ACHN (cell line): ENCODE measurements at places on chromosomes 16 and 17.
A peak's percentile ranks its signal among the peaks of the same experiment; 100 is the strongest.

DNA sequence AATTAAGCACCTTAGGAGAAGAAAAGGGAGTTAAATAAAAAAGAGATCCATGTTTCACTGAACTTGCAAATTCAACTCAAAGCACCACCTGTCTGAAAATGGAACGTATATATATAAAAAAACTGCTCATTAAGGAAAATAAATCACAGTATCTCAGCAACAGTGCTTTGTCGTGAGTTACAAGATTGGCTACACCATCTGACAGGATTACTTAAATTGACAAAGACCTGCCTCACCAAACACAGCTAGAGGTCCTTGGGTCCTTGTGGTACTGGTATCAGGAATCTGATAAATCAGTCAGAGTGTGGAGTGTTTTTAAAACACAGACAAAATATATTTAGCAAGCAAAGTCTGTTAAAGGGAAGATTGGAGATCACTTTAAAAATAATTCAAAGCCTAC, 63.9 kb downstream of the KANSL1 start:
- DNase-seq, result no peak

DNA sequence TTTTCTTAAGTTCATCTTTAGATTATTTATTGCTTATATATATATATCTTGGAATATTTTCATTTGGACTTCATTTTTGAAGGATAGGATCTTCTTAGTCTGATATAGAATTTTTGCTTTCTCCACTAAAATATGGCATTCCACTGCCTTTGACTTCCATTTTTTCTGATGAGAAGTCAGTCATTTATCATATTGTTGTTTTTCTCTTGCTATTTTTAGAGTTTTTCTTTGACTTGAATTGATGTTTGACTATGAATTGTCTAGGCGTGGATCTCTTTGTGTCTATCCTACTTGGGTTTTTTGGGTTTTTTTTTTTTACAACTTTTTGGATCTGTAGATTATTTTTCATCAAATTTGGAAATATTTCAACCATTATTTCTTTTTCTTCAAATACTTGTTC, 67.7 kb downstream of the NLK start:
- no peak for DNase-seq

DNA sequence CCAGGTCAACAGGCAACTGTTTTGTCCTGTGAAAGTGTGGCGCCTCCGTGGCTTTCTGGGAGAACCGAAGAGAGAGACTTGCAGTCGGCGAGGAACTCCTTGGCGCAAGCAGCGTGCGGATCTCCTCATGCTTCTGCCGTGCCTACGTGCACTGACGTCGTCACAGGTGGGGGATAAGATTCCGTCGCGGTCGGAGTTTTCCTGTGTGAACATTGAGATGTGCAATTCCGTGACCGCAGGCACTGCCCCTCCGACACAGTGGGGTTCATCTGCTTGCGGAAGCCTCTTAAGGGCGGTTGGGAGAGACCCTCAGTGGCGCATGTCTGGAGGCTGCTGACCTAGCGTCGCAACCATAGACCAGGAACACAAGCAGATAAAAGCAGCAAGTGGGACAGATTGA, 212.3 kb upstream of the CHMP6 start:
- DNase-seq, result no peak

DNA sequence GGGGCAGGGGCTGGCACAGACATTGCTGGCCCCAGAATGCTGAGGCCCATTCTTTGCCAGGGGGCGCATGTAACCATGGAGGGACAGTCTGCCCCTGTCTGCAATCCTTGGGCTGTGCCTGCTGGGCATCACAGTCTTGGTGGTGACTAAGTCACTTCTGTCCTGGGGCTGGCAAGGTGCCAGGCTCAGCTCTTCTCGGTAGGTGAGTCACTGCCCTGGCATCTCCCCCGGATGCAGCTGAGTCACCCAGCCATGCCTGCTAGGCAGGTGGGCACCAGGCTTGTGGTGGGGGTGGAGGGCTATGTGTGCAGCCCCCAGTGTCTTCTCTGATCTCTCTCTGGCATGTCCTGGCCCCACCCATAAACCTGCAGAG, 5.6 kb downstream of the RARA start:
- DNase-seq, result peak; percentile 98

- no peak for DNase-seq
These were observed 81.2 kb downstream of the C16orf95 start for GRCh38 chr16:87235810-87236515.

GRCh38 chr17:59405944-59406705, 74.7 kb downstream of the YPEL2 start:
- no peak for DNase-seq

GRCh38 chr16:66525396-66526180, 24.3 kb downstream of the TK2 start:
- no peak for DNase-seq

DNA sequence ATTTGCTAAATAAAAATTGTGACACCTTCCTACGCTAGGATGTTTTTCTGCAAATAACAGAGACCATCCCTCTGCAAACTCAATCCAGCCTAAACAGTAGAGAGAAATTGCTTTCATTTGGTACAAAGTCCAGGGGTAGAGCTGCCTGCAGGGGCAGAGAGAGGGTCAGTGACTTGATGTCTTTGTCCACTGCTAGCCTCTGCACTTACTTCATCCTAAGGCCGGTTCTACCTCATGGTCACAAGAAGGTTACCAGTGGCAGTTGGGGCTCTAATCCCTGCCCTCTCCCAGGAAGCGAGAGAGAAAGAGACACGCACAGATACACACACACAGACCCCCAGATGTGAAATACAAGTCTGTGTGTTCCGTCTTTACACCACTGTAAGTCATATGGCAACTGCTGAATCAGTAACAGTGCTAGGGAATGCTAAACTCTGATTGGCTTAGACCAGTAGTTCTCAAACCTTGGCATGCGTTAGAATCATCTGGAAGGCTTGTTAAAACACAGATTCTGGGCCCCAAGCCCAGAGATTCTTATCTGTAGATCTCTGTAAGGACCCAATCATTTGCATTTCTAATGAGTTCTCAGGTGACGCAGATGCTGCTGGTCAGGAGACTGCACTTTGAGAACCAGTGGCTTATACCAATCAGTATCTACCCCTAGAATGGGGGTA, 13.1 kb upstream of the LPCAT2 start:
- no peak for DNase-seq

- peak; percentile 52 for DNase-seq
These were observed 1.4 kb downstream of the COTL1 start for GRCh38 chr16:84616515-84616914.

GRCh38 chr16:74709441-74709877, 8.8 kb upstream of the MLKL start:
- DNase-seq, result peak; percentile 81

DNA sequence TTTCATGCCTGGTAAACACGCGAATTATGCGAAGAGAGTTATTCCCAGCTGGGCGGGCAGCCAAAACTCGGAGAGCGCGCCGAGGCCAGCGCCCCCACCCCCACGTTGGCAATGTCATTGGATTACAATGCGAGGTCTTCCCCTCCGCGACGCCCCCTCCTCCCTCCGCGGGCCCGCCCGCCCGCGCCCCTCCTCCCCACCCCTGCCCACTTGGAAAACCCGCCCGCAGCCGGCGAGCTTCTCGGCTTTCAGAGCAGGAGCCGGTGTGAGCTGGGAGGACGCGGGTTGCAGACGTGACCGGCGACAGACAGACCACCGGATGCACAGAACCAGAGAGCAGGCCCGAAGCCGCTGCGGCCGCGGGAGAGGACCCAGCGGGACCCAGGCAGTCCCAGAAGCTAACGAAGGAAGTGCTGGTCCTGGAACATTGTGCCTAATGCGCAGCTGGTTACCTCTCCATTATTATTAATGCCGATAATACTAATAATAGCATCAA, 4.0 kb downstream of the NOG start:
- DNase-seq, result peak; percentile 67

DNA sequence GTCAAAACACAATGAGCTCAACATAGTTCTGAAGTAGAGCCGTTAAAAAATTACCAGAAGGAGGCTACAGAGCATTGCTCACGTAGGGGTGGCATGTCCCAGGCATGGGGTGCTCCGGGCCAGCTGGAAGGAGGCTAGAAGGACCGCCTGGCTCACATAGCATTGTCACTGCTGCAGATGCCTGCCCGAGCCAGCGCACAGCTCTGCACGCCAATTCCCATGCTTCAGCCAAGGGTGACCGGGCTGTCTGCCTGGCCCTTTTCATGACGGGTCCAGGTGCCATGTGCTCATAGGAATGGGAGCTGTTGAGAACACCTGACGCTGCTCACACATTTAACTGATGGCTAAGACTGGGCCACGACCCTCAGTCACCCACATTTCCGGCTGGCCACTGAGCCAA, 228.9 kb upstream of the FOXF1 start:
- no peak for DNase-seq

GRCh38 chr16:3954411-3954921, 74.0 kb upstream of the CREBBP start:
- DNase-seq, result peak; percentile 76

DNA sequence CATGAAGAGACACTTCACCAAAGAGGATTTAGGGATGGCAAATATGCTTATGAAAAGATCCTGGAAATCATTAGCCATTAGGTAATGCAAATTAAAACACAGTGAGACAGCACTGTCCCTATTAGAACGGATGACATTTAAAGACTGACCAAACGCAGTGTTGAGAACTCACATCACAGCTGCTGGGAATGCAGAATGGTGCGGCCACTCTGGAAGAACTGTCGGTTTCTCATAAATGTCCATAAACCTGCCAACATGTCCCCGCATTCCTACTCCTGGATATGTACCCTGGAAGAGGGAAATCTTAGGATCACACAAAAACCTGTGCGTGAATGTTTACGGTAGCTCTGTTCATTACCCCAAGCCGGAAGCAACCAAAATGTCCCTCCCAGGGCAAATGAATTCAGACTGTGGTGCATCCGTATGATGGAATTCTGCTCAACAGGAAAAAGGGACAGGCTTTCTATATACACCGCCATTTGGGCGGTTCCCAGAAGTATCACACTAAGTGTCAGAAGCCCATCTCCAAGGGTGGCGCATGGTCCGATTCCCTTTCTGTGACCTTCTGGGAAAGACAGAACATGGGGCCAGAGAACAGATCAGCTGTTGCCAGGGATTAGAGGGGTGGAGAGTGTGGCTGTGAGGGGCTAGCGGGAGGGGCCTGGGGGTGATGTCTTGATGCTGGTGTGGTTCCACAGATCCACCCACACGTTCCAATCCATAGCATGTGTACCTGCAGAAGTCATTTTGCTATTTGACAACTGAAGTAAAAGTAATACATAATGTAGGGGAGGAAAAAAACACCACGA, 197.2 kb upstream of the CHMP6 start:
- DNase-seq, result no peak

DNA sequence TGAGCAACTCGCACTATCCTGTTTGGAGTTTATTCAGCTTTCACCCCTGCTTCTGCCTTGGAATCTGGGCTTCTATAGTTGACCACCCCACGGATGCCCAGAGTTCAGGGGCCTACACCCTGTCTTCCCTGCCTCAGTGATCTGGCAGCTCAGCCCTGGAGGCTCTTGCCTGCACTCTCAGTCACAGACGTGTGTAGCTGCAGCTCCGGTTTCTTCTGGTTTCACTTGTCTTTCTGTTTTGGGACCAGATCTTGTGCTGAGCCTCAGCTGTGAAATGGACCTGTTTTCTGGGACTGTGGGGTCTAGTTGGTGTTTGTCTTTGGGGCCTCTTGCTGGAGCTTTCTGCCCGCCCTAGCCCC, 5.8 kb downstream of the GPT2 start:
- DNase-seq, result no peak

- DNase-seq, result no peak
These were observed 92.9 kb downstream of the HAPSTR1 start for GRCh38 chr16:9184354-9184690.

GRCh38 chr17:45639297-45639849, 144.7 kb upstream of the CRHR1 start:
- DNase-seq, result no peak

DNA sequence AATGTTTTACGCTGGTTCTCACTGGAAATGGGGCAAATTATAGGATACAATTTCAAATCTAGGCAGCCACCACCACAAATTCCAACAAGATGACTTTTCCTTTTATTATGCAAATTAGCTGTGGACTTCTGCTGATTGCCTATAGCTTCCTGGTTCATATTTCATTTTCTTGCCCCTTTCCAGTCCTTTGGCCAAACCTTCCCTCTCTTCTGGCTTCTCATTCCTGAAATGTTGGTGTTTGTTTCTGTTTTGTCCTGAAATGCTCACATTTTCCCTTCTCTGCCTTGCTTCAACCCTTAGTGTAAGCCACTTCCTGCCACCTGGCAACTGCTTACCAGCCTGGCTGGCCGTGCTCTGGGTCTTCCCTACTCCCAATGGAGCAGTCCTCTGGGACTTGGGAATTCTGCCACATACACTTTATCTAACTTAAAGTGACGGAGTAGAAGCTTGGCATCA, 14.0 kb downstream of the PRSS54 start:
- DNase-seq, result no peak

DNA sequence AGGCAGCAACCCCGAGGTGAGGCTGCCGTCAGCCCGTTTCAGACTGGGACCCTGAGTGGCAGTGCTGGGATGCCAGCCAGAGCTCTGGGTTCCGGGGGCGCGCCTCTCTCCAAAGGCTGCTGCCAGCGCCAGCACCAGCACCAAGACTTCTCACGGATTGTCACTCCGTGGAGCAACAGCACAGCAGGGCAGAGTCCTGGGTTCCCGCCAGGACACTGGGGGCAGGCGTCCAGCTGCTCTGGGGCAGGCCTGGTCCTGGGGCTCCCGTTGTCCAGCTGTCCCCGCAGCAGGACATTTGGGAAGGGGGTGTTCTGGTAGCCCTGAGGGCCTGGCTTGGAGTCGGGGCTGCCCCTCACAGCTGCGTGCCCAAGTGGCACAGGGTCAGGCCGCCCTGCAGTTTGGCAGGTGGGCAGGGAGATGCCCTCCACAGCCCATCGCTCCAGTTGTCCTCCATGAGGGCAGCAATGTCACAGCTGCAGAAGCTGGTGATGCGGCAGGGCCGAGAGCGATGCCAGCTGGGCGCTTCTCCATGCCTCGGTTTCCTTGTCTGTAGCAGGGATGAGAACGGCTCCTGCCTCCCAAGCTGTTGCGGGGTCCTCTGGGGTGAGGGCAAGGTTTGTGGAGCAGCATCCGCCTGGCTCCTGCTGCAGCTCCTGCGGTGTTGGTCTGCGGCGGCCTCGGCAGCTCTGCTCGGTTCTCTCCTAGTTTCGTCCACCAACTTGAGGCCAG, 137.3 kb upstream of the CIBAR2 start:
- no peak for DNase-seq

- no peak for DNase-seq
These were observed 132.7 kb downstream of the CCDC182 start for GRCh38 chr17:57612202-57613071.

GRCh38 chr16:7090628-7091115, 242.0 kb upstream of the RBFOX1 start:
- no peak for DNase-seq

DNA sequence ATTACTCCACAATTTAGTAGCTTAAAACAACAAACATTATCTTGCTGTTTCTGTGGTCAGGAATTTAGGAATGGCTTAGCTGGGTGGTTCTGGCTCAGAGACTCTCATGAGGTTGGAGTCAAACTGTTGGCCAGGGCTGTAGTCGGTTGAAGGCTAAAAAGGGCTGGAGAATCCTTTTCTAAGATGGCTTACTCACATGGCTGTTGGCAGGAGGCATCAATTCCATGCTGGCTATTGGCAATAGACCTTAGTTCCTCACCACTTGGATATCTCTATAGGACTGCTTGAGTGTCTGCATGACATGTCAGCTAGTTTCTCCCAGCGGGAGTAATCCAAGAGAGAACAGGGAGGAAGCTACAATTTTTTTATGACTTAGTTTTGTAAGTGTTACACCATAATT, 6.6 kb upstream of the EFCAB13 start:
- DNase-seq, result no peak

- DNase-seq, result peak; percentile 69
These were observed 229.8 kb downstream of the CPPED1 start for GRCh38 chr16:12573730-12574383.
